ENCODE measurements at places on chromosomes 16 and 17.

- DNase-seq = no peak
Observed at GRCh38 chr17:60301649-60302048, 90.3 kb downstream of the USP32 start.

- no peak for DNase-seq
Observed at GRCh38 chr16:30350134-30350871, 4.8 kb downstream of the CD2BP2 start.

GRCh38 chr17:34269969-34270368 lies at the start of gene CCL7:
TSS of gene CCL7 (plus strand) at chr17:34270221. CDS start at chr17:34270291, 70 bp downstream.
- DNase-seq = no peak

DNA sequence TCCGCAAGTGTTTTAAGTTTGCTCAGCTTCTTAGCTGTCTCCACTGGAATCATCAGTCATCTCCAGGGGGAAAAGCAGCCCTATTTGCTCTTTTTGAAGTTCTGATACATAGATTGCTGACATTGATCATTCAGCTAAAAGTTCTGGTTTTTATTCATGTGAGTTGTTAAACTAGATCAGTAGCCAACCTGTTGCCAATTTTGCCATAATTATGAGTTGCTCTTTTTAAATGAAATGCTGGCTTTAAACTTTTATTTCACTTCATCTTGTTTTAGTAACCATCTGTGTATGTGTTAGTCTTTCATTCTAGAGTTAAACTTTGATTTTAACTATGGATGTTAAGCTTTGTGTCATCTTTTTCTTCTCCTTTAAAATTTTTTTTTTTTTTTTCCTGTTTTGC lies 12.5 kb downstream of the UTP18 start:
- DNase-seq = no peak

DNA sequence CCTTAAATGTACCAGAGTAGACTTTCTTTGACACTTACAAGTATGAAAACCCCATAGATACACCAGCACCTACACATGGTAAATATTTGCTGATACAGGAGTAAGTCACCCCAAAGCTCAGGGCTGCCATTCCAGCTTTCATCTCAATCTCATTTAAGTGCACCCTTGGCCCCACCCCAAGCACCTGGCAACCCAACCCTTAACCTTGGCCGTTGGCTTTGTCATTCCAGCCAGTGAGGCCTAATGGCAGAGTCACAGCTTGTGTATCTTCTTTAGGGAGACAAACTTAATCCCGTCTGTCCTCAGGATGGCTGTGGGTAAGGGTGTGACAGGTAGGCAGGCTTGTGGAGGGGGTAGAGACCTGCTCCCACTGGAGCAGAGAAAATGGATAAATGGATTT lies 31.5 kb upstream of the TMEM220 start:
- DNase-seq = no peak

GRCh38 chr17:82950525-82951102 lies 110.8 kb upstream of the ZNF750 start:
- DNase-seq = no peak

GRCh38 chr17:68497885-68498319 lies 14.3 kb upstream of the PRKAR1A start:
- no peak for DNase-seq

DNA sequence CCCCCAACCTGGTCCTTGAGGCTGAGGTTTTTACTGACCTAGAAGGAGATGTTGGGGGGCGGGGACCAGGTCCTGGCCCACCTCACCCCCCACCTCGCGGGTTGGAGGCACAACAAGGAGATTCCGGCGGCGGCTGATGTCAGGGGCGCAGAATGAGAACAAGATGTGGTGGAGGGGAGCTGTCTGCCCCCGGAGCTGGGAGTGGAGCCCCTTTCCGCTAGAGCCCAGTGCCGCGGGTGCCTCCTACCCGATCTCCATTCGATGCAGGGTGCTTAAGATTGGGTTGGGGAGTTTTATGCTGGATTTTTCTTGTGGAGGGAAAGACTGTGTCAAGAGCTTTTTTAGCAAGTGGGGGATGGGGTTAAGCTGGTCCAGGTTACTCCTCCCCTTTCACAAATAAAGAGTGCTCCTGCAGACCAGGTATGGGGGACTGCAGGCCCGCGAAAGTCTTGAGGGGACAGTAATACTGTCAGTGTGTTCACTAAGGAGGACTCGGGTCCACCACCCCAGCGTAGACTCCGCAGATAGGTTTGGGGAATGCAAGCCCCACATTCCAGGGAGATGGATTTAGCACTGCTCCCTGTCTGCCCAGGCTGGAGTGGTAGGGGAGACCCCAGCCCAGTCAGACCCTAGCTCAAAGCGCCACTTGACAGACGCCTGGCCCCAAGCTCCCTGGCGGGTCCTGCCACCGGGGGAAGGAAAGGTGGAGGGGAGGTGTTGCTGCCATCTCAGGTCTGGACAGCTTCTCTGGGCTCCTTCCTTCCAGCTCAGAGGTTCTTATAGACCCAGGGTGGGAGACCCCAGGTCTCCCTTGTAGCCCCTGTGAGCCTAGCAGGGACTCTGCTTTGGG lies 2.0 kb downstream of the CACNA1G start:
- no peak for DNase-seq

DNA sequence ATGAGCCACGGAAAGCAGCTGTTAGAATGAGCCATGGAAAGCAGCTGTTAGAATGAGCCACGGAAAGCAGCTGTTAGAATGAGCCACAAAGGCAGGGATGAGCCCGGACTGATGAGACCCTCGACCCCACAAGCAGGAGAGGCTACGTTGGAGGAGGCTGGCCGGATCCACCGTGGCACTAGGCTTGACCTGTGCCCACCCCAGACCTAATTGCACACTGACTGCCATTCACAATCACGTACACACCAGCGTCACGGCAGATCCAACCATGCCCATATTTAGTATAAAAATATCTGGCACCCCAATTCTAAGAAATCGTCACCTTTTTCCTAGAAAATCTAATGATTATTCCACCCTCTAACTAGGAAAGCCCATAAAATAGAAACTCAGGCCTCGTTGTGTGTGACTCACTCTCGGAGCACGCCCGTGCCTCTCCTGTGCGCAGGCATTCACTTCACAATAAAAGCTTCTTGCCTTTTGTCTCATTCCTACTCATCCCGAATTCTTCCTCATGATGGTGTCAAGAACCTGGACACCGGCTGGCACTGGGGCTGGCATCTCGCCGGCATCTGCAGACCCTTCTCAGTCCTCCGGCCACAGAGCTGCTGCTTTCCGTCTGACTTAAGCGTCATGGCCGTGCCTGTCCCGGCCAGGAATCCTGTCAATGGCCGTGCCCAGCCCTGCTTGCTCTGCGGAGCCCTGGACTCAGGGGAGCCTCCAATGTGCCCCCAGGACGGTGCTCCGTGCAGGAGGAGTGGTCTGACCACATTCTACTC lies 5.5 kb upstream of the SECTM1 start:
- peak; percentile 18 for DNase-seq

GRCh38 chr17:64209983-64210382 lies 53.1 kb downstream of the TEX2 start:
- no peak for DNase-seq

- DNase-seq = no peak
Observed at GRCh38 chr16:81515721-81516120, 71.1 kb downstream of the CMIP start.

GRCh38 chr16:4272114-4272956 lies 488 bp downstream of the TFAP4 start:
- DNase-seq = peak; percentile 77

- DNase-seq = no peak
Observed at GRCh38 chr17:63442549-63443035, 3.5 kb downstream of the CYB561 start.

DNA sequence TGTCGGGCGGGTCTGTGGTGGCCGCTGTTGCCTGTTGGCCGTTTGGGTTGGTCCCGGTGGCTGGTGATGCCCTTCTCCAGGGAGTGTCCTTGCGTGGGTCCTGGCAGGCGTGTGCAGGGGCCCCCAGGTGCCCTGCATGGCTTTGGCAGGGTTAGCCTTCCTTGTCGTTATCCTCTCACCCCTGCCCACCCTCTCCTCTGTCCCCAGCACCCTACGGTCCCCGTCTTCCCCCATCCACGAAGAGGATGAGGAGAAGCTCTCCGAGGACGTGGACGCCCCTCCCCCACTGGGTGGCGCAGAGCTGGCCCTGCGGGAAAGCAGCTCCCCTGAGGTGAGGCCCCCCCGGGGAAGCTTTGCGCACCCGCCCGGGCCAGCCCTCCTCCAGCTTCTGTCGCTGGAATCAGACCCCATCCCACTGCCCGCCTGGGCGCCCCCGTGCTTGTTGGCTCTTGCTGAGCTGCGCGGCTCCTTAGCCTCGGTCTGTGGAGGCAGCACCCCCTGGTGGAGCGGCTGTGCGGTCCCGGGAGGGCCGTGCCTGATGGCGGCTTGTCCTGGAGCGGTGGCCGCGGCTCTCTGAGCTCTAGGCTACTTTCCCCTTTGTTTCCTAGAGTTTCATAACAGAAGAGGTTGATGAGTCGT lies 10.6 kb upstream of the NUDT16L1 start:
- DNase-seq = no peak

- no peak for DNase-seq
Observed at GRCh38 chr17:82126556-82127314, 28.7 kb upstream of the FASN start.

GRCh38 chr16:14307527-14308367 lies 236.6 kb downstream of the MRTFB start:
- no peak for DNase-seq

DNA sequence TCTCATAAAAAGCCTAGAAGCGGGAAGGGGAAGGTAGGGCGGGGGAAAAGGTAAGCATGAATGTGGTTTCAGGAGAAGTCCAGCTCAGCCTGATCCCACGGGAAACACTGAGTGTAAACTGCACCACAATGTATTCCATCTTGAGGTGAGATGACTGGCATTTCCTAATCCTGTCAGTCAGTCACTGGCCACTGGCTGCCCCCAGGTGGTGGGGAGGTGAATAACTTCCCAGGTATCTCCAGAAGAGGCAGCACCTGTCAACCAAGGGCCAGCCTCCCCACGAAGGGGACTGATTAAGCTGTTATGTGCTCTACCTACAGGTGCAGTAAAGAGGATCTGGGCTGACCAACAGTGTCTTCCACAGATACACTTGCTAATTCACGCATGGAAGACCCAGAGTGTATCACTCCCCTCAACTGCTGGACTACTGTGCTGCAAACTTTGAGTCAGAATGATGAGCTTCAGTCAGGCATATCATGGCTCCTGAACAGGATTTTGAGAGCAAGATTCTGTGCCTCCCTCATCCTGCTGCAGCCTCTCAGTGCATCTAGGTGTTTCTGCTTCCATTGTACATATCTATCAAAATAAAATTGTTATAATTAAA lies 108.5 kb upstream of the CCL2 start:
- peak; percentile 41 for DNase-seq

- no peak for DNase-seq
Observed at GRCh38 chr16:77823067-77823466, 34.7 kb downstream of the VAT1L start.

GRCh38 chr17:30228011-30228410 lies 7.5 kb downstream of the SLC6A4 start:
- no peak for DNase-seq

DNA sequence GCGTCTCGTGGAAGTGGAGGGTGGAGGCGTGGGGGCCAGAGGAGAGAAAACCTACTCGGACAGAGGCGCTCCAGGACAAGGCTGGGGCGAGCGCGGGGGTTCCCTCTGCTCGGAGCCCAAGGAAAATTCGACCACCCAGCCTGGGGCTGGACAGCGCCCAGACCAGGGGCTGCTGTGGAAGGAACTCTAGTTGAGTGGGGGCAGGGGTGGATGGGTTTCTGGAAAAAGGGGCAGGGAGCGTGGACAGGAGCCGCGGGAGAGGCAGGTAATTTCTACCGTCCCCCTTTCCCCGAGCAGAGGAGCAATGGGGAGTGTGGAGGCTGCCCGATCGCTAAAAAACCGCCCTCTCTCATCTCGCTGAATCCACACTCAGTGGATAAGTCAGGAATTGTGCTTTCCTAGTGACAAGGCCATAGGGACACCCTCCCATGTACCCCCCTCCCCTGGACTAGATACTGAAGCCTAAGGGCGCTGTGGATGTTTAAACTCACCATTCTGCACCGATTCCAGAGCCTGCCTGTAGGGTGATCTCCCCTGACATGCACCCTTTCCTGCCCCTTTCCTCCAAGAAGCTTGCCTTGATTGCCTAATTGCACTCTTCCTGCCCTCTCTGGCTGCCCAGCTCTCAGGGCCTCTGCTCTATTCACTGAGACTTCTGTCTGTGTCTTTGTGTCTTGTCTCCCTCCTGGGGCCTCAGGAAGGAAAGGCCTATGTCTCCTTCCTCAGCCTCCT lies 90.7 kb upstream of the TMEM97 start:
- peak; percentile 9 for DNase-seq

DNA sequence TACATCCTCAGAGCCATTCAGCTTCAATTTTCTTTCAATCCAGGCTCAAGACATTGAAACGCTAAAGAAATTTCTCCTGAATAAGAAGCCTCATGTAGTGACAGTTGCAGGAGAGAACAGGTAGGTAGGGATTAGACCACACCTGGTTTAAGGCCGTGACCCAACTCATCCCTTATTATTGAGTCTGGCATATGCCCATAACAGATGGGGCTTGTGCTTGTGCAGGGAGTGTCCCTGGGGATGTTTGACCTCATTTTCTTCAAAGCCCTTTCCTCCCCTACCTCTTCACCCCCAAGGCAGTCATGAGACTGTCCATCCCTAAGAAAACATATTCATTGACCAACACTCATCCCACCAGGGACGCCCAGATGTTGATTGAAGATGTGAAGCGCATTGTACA lies 24.3 kb downstream of the SUPT6H start:
- no peak for DNase-seq

DNA sequence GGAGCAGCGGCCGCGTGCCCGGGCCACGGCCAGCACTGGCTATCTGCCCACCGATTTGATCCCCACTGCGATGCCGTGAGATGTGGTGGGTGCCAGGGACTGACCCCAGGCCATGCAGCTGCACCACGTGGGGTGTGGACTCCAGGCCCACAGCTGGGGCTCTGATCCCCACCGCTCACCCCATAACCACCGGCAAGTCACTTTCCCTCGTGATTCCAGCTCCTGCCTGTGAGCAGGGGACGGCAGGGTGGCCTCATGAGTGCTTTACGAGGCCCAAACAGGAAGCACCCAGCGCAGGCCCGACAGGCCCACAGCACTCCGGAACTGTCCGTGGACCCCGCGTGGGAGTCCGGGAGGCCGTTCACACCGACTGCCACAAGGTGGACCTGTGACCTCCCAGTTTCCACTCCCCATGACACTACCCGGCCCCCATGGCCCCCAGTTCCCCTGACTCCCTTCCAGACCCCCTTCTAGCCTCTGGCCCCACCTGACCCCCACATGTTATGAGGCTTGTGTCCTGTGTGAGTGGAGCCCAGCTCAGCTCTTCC lies 616 bp downstream of the PTX4 start:
- no peak for DNase-seq

- no peak for DNase-seq
Observed at GRCh38 chr17:14366199-14366598, 65.3 kb downstream of the HS3ST3B1 start.

- no peak for DNase-seq
Observed at GRCh38 chr17:41553176-41553575, 18.7 kb downstream of the KRT9 start.

DNA sequence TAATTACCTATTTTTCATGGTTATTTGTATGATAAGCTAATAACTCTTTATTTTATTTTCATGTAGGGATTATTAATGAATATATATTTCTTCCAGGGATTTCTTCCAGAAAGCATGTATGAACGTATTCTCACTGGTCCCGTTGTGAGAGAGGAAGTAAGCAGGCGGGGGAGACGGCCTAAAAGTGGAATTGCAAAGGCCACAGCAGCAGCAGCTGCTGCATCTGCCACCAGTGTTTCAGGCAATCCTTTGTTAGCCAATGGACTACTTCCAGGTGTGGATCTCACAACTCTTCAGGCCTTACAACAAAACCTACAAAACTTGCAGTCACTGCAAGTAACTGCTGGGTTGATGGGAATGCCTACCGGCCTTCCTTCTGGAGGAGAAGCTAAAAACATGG lies 110.3 kb upstream of the RBL2 start:
- no peak for DNase-seq

GRCh38 chr17:18260332-18261145 lies at the start of gene MIEF2:
TSS of gene MIEF2 (plus strand) at chr17:18260662. CDS start at chr17:18262721, 2,059 bp downstream.
- DNase-seq = peak; percentile 95
